GM23248 (cell line): ENCODE measurements at places on chromosomes 1 and 21. TPM values are rescaled to one million over a fixed set of nuclear protein-coding genes. Genes with fewer than 3 reads are reported as not detected.

DNA sequence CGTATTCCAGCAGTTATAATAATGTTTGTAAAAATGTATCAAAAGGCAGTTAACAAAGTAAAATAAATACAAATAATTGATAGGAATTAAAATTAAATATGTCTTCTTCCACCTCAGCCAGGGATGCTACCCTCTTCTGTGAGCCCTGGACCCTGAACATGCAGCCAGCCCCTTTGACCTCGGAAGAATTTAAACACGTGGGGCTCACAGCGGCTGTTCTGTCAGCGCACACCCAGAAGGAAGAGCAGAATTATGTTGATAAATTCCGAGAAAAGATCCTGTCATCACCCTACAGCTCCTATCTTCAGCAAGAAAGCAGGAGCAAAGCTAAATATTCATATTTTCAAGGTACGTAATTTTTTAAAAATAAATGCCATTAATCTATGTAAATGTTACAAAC is 26.5 kb downstream of the UTS2 start:
- H3K4me1 ChIP-seq: no peaks in the 10 kb centered on the region
- no peaks in the 10 kb centered on the region for H3K27me3 ChIP-seq
- no peak for DNase-seq
- no peak overlapping the region for H3K4me3 ChIP-seq

DNA sequence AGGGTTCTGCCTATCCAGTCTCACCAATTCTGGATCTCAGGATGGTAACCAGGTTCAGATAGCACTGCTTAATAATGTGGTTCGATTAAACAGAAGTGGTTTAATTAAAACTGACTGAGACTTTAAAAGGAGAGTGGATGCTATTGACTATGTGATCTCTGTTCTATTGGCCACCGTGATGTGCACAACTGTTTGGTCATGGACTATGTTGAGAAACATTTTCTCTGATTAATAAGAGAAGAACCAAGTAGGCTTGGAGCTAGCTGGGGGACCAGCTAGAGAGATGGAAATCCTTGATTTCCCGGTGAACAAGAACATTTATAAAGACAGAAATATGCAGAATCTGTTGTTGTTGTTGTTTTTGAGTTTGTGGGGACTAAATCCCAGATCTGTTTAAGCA is 36.5 kb downstream of the DPT start:
- no peaks in the 10 kb centered on the region for H3K36me3 ChIP-seq
- DNase-seq: no peak
- H3K27me3 ChIP-seq: no peaks in the 10 kb centered on the region
- H3K4me3 ChIP-seq: no peak overlapping the region
- no peak overlapping the region for H3K27ac ChIP-seq

GRCh38 chr1:26391450-26391849 is 18.9 kb upstream of the ZNF683 start:
- H3K27me3 ChIP-seq: no peaks in the 10 kb centered on the region
- no peak overlapping the region for H3K27ac ChIP-seq
- H3K4me1 ChIP-seq: no peaks in the 10 kb centered on the region
- no peaks in the 10 kb centered on the region for H3K36me3 ChIP-seq
- H3K4me3 ChIP-seq: no peak overlapping the region
- DNase-seq: peak; percentile 72

GRCh38 chr1:226617109-226617508 is 68.5 kb downstream of the STUM start:
- H3K4me1 ChIP-seq: no peaks in the 10 kb centered on the region
- H3K27me3 ChIP-seq: peaks cover 26% of the 10 kb centered on the region
- no peaks in the 10 kb centered on the region for H3K36me3 ChIP-seq
- H3K27ac ChIP-seq: no peak overlapping the region

Gene SYT2
- total RNA-seq: not detected in 2 replicates
